Stimulated activated CD4-positive, alpha-beta T cell treated with anti-CD3 and anti-CD28 coated beads, TNF-alpha, amount 100 ng/mL, for 24 hours (primary cell): ENCODE measurements at places on chromosomes 11 and 22.

DNA sequence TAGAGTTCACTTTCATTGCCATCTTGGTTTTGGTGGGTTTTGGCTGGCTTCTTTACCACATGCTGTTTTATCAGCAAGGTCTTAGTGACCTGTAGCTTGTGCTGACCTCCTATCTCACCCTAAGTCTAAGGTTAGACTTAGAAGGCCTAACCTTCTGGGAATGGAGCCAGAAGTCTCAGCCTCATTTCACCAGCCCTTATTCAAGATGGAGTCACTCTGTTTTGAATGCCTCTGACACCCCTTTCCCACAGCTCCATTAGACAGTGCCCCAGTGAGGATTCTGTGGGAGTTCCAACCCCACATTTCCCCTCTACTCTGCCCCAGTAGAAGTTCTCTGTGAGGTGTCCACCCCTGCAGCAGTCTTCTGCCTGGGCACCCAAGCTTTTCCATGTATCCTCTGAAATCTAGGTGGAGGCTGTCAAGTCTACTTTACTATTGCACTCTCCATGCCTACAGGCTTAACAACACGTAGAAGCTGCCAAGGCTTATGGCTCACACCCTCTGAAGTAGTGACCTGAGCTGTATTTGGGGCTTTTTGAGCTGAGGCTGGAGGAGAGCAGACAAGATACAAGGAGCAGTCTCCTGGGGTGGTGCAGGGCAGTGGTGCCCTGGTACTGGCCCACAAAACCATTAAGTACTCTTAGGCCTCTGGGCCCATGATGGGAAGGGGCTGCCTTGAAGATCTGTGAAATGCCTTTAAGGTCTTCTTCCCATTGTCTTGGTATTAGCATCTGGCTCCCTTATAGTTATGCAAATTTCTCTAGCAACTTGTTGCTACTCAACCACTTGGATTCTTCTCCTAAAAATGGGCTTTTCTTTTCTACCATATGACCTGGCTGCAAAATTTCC is 65.9 kb upstream of the SC5D start:
- DNase-seq = no peak

- DNase-seq = no peak
Measured at GRCh38 chr11:2561696-2562581, 117.1 kb downstream of the KCNQ1 start.

DNA sequence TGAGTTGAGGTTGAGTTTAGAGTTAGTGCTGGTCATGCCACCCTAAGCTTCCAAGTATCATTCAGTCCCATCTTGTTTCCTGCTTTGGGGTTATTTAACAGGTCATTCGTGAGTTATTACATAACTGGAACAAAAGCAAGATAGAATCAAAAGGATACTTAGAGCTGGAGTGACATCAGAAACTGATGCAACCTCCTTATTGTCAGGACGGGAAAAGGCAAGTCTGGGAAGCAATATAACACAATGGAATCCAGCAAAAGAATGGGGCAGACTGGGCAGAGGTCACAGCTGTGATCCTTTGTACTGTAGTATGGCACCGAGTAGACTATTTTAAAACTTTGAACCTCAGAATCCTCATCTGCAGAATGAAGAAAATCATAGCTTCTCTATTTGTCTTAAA is 4.4 kb upstream of the PRSS23 start:
- no peak for DNase-seq

GRCh38 chr22:32413719-32414118 is 1.7 kb upstream of the RTCB start:
- DNase-seq = no peak

- DNase-seq = no peak
Measured at GRCh38 chr11:35723913-35724312, 61.3 kb downstream of the TRIM44 start.

- DNase-seq = no peak
Measured at GRCh38 chr22:42077486-42078125, 1.9 kb upstream of the SMDT1 start.

DNA sequence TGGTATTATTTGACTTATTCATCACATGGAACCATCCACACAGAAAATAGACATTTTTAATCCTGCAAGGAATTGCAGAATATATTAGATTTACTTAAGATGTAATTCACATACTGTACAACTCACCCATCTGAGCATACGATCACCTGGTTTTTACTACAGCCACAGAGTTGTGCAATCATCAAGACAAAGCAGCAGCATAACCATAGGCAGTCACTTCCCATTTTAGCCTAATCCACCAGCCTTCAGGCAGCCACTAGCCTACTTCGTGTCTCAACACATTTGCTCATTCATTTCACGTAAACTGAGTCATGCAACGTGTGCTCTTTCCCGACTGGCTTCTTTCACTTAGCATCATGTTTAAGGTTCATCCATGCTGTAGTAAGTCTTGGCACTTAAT is 23.0 kb downstream of the PIWIL3 start:
- no peak for DNase-seq

DNA sequence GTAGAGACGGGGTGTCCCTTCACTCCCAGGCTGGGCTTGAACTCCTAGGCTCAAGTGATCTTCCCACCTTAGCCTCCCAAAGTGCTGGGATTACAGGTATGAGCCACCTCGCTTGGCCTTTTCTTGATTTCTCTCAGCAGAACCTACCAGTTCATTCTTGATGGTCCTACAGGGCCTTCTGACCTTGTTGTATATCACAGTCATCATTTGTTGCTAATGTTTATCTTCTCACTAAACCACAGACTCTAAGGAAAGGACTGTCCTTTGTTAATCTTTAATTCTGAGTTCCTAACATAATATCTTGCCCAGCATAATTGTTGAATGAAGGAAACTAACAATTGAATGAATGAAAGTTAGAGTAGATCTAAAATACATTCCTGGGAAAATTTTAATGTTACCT is 22.0 kb upstream of the ZC3H12C start:
- DNase-seq = no peak

- no peak for DNase-seq
Measured at GRCh38 chr22:36257948-36258670, 5.2 kb downstream of the APOL1 start.

GRCh38 chr11:17564687-17565042 is 17.6 kb downstream of the OTOG start:
- DNase-seq = no peak

GRCh38 chr11:121067962-121068647 is 32.9 kb upstream of the TECTA start:
- DNase-seq = no peak
